DMS79 (cell line): ENCODE measurements at places on chromosomes 5 and 9.

DNA sequence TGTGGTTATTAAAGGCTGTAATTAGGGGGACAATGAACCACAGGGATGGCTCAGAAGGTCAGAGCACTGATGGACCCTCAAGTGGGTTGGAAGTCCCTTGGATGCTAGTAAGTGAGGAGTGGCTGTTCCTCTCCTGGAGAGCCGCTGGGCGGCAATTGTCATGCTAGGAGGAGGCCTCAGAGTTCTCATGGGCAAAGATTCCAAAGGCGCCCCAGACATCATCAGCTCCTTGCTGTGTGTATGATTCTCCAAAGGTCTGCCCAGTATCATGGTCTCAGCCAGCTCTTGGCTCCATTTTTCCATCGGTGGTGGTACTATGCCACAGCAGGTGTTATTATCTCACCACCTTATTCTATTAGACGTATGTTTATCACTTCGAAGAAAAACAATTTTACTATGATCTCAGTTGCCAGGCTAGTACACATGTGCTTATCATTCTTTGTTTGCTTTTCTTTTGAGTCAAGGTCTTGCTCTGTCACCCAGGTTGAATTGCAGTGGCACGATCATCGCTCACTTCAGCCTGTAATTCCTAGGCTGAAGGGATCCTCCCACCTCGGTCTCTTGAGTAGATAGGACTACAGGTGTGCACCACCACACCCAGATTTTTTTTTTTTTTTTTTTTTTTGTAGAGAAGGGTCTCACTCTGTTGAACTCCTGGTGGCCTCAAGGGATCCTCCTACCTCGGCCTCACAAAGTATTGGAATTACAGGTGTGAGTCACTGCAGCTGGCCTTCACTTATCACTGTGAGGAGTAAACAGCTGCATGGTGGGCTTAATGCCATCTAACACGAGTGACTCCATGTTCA, 46.8 kb downstream of the EXOSC2 start:
- DNase-seq, result no peak

DNA sequence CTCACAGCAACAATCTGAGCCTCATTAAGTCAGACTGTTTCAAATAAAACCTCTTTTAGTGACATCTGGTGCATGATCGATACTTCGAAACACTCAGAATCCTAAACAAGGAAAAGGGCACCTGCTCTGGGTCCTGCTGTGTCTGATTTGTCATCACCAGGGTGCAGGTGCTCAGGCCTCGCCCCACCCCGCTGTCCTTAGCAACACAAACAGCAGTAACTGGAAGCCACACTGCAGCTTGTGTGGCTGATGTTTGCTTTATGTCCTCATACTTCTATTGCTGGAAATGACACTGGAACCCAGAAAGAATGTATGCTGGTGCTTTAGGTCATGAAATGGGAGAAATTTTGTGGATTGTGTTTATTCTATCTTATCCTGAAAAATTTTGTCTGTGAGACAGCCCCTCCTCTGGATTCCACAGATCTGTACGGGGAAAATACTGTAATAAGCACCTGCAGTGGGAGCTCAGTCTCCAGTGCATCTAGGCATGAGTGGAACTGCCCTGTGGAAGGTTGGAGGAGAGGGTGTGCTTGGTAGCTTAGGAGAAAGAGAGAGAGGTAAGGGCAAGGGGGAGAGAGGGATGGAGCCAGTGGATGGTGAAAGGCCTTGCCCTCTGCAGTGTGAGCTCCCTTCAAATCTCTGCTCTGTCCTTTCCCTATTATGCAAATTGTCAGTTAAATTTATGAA, 284.2 kb downstream of the SMARCA2 start:
- peak; percentile 90 for DNase-seq

- DNase-seq, result no peak
These were observed 545.8 kb downstream of the EBF1 start for GRCh38 chr5:158553962-158554336.

DNA sequence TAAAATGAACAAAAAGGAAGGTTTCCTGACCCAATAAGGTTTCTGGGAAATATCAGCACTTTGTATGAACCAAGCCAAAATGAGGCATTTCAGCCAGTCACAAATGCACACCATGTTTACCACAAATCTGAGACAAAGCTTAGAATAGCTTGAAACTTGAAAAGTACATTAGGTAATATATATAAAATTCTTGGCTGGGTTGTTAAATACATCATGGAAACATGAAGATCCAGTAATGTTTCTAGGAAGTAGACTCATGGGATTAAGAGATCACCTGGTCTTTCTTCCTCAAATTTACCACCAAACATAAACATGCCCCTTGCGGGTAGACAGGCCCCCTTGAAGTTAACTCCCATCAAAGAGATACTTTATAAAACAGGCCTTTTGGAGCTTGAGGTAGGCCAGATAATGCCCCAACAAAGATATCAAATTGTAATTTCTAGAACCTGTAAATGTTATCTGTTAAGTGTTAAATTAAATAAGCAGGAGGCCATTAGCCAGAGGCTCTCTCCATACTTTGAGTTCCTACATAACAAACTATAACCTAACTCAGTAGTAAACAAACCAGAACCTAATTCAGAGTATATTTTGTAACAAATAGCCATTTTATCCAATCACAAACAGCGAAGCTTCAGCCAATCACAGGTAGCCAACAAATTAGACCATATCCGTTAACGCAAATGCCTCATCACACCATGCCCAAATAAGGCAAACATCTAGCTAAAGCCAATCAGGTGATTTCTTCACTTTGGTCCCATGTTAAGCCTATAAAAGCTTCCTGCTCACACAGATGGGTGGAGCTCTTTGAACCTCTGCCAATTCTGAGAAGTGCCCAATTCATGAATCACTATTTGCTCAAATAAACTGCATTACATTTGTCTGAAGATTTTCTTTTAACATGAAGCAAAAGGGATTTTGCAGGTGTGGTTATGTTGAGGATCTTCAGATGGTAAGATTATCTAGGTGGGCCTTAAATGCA, 127.9 kb upstream of the TARS1 start:
- no peak for DNase-seq

DNA sequence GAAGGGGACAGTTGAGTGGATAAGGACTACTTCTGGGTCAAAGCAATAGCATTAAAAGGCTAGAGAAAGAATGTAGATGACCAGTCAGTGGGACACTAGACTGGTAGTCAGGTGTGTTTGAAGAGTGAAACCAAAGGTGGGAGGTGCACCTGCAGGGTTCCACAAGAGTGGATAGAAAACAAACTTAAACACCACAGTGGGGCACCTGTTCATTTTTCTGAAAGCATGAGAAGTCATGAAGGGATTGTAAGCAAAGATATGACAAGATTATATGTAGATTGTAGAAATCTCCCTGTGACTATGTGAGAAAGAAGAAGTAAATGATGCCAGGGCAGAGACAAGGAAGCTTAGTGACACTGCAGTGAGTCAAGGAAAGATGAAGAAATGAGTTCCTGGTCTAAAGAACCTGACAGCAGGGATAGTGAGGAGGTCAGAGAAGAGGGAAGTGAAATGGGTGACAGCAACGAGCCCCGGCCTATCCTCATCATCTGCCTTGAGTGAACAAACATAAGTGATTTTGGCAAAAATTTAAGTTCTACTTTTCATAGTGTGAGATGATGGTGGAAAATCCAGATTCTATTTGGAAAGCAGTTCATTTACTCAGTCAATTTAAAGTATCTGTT, 296.9 kb downstream of the TLE4 start:
- DNase-seq, result no peak

DNA sequence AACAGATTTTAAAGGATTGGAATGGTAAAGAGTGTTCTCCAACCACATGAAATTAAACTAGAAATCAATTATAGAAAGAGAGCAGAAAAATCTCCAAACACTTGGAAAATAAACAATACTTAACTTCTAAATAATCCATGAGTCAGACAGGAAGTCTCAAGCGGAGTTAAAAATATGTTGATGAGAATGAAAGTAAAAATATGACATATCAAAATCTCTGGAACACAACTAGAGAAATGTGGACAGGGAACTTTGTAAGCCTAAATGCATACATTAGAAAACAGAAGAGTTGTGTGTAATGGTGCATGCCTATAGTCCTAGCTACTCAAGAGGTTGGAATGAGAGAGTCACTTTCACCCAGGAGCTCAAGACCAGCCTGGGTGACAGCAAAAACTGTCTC, 47.9 kb upstream of the ZNF618 start:
- DNase-seq, result no peak

GRCh38 chr9:38233343-38233742, 159.2 kb upstream of the ALDH1B1 start:
- no peak for DNase-seq

DNA sequence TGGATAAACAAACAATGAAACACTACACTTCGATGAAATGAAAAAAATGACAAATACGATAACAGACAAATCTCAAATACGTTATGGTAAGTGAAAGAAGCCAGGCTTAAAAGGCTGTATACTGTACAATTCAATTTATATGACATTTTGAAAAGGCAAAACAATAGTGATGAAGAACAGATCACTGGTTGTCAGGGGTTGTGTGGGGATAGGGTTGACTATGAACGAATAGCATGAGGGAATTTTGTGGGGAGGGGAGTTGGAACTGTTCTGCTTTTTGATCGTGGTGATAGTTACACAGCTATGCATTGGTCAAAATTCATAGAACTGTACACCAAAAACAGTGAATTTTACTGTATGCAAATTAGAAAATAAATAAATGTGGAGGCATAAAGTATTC, 7.8 kb upstream of the FER start:
- DNase-seq, result no peak

DNA sequence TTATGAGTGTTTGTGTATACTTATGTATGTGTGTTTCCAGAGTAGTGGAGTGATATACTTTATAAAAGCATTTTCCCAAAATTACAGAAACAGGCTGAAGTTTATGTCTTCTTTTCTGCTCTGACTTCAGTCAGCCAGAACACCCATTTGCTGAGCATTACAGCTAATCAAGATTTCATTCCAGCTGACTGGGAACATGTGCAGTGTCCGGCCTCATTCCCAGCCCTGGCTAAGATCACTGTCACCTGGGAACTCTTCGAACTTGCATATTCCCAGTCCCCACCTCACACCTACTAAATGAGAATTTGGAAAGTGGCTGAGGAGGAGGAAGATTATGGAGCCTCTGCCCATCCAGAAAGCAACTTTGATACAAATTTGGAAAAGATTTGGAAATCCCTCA, 90.8 kb upstream of the PRRC1 start:
- no peak for DNase-seq
